ENCODE measurements at places on chromosomes 11 and 22.

GRCh38 chr11:1302461-1303125 lies 6.8 kb downstream of the TOLLIP start:
- no peak for DNase-seq

DNA sequence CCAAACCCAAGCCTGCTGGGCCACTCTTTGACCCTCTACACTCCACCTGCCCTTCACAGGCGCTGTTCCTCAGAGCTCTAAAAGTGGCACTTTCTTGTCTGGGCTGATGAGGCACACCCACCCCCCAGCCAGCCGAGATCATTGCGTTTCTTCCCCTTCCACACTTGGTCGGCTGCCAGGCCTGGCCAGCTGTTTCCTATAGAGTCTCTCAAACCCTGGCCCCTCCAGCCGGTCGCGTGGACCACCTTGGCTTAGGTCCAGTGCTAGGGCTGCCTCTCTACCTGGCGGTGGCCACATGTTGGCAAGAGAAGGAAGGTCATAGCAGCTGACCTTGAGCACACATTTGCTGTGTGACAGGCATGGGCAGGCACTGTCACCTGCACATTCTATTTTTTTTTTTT lies 60.6 kb downstream of the PPP6R2 start:
- DNase-seq, result no peak

DNA sequence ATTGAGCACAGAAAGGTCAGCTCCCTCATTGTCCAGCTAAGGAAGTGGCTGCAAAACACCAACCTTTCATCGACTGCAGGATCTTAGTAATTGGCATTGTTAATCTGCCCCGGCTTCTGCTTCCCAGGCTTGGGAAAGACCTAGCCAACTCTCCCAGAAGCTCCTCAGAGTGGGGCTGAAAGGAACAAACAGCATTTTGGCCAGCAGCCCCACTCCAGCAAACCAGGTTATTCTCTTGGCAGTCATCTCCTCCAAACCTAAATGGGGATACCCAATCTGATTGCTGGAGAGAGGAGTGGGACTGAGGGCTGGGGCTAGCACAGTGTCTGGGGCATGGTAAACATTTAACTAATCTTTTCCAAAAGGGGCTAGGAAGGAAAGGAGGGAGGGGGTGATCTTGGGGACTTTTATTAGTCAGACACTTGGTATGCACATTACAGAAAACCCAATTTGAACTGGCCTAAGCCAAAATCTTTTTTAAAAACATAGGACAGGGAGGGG lies 294.4 kb downstream of the MN1 start:
- DNase-seq, result no peak

- no peak for DNase-seq
Measured at GRCh38 chr11:125435461-125436238, 60.4 kb downstream of the FEZ1 start.

GRCh38 chr11:64006398-64006797 lies 20.2 kb downstream of the OTUB1 start:
- no peak for DNase-seq

- DNase-seq, result no peak
Measured at GRCh38 chr11:73939096-73939495, 11.7 kb upstream of the DNAJB13 start.

GRCh38 chr11:7439746-7440320 lies 45.5 kb upstream of the OLFML1 start:
- DNase-seq, result no peak

DNA sequence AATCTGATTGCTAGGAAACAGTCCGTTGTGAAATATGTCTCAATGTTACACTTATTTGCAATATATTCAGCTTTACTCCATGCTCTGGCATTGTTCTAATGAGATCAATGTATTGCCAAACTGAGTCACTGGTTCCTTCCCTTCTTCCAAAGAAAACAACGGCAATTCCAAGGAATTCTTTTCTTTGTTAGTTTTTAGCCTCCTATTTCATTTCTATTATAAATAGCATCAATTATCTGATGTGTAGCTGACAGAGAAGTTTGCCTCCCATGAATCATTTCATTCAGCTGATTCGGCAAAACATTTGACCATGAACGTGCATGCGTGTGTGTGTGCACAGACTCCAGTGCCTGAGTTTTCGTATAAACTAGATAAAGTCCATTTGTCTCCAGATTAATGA lies 346.8 kb downstream of the ETS1 start:
- DNase-seq, result no peak

- no peak for DNase-seq
Measured at GRCh38 chr11:106917973-106918372, 100.3 kb downstream of the GUCY1A2 start.

DNA sequence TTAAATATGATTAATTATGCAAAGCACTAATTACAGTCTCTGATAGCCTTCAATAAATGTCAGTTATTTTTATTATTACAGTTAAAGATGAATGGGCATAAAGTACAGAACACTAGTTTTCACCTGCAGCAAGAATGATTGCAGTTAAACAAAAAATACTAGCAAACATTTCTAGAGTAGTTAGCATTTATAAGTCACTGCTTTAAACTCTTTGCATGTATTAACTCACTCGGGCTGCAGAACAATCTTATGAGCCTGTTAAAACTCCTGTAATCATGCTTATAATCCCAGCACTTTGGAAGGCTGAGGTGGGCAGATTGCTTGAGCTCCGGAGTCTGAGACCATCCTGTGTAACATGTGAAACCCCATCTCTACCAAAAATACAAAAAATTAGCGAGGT lies 14.8 kb downstream of the OR51B4 start:
- DNase-seq, result no peak

- peak; percentile 22 for DNase-seq
Measured at GRCh38 chr11:47216121-47216798, 1.5 kb downstream of the DDB2 start.

DNA sequence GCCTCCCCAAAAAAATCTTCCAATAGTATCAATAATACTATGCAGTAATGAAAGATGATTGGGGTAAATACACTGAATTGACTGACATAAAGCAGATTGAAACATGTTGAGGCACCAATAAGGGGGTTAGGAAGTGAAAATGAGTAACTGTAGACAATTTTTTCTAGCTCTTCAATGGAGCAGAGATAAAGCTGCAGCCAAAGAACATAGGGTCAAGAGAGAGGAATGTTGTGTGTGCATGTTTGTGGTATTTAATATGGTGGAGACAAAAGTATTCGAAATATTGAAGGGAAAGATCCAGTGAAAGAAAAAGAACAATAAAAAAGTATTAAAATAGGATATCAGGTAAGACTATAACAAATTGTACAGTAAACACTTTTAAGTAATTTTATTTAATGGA lies 450.0 kb upstream of the CCDC179 start:
- DNase-seq, result no peak

GRCh38 chr11:65503949-65504673 lies 5.3 kb downstream of the MALAT1 start:
- DNase-seq, result no peak

- DNase-seq, result no peak
Measured at GRCh38 chr11:125762445-125762844, 16.2 kb downstream of the PATE2 start.
